HCT116 (cell line): ENCODE measurements at places on chromosomes 3 and 15. TPM values are rescaled to one million over a fixed set of nuclear protein-coding genes. Genes with fewer than 3 reads are reported as not detected.

DNA sequence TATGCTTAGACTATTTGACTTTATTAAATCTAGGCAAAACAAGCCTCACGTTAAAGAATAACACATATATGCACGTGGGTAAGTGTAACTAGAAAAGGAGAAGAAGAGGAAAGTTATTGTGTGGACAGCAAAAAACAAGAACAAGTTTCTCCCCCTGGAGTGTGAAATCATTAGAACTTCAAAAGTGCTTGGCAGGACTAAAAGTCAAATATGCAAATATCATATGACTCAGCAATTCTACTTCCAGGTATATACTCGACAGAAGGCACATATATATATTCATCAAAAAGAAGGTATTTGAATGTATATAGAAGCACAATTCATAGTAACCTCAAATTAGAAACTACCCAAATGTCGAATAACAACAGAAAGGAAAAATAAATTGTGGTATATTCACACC, 68.9 kb upstream of the STXBP5L start:
- no peaks in the 10 kb centered on the region for H3K36me3 ChIP-seq
- DNase-seq: no peak
- no peaks in the 10 kb centered on the region for H3K27me3 ChIP-seq
- H3K4me3 ChIP-seq: no peak overlapping the region
- H3K4me1 ChIP-seq: no peaks in the 10 kb centered on the region

The SH2D7 gene
- total RNA-seq: not detected

DNA sequence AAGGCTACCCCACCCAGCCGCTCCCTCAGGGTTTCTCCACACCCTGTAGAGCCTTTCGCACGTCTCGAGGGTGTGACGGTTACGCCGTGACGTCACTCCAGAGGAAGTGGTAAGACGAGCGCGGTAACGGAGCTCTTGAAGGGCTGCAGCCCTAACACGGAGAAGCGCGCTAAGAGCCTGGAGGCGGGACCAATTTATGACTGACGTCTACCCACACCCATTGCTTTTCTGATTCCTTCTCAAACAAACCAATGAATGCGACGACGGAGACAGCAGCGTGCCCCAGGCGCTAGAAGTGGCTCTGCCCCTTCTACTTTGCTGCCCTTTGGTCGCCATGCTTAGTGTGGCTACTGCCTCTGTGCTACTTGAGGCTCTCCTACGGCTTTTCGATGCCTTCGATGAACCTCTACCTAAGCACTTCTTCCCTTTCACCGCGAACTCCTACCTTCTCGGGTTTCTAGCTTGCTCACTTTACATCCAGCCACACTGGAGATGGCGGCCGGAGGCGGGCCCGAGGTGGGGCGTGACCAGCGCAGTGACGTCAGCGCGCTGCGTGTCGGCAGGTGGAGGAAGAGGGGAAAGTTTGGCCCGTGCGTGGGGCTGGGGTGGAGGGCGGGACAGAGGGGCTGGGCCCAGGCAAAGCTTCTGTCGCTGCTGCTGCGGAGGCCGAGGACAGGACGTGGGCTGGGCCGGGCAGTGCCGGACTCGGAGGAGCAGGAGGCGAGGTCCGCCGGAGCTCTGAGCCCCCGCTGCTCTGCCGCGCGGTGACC, at the start of gene OXSR1:
Gene OXSR1 (plus strand): TSS at position 586 of the 770 bp plus-strand sequence. CDS start 340 bp downstream, outside the sequence.
- peak; percentile 100 for DNase-seq
- H3K4me1 ChIP-seq: peaks cover 6% of the 10 kb centered on the region; the same call in 1 of the 2 replicates
- peak within 1 kb of the TSS; percentile 90 for H3K27ac ChIP-seq
- no peaks in the 10 kb centered on the region for H3K36me3 ChIP-seq

The GOLGA6L2 gene
- not detected for total RNA-seq

DNA sequence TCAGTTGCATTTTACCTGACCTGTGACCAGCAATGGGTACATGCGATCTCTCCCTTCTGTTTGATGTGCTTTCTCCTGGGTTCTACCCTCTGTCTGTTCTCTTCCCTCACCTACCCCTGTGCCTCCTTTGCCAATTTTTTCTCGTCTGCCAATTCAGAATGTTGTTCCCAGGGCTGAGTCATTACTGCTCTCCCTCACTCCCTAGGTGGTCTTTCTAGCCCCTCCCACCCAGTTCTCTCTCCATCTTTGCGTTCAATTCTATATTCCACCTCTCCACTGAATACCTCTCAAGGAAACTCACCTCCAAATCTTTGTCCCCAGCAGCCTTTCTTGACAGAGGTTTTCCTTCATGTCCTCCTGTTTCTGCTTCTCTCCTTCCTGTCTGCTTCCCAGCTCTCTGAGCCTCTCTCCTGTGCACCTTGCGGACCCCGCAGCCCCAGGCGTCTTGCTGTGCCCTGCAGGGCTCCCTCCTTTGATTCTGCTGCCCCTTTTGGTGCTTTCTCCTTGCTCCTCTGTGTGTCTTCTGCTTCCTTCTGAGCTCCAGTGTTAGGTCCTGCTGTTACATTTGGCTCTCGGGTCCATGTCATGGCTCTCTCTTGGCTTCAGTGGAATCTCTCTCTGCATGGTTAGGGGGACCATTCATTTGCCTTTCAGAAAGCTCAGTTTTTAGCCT, 398.2 kb upstream of the TPM1 start:
- H3K27ac ChIP-seq: no peak overlapping the region
- DNase-seq: no peak
- H3K27me3 ChIP-seq: no peaks in the 10 kb centered on the region

- peaks cover 12% of the 10 kb centered on the region for H3K4me1 ChIP-seq
- no peaks in the 10 kb centered on the region for H3K27me3 ChIP-seq
- no peaks in the 10 kb centered on the region for H3K36me3 ChIP-seq
- H3K27ac ChIP-seq: no peak overlapping the region
These were observed 4.1 kb downstream of the CCR9 start for GRCh38 chr3:45890405-45890804.

DNA sequence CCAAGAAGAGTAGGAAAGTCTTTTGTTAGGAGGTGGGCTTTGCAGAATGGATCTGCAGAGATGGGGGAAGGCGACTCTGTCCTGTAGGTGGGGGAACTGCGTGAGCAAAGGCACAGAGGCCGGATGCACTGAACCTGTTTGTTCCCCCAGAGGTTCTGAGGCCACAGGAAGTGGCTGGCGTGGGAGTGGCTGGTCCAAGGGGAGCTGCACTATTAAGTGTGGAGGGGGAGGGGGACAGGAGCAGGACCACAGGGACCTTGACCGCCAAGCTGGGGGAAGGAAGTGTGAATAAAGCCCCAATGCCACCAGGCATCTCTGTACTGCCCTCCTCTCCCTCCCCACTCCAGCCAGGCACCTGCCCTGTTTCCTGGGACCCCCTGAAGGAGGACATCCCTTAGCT, 51.8 kb downstream of the CYP11A1 start:
- no peak overlapping the region for H3K4me3 ChIP-seq
- no peak overlapping the region for H3K27ac ChIP-seq
- H3K36me3 ChIP-seq: no peaks in the 10 kb centered on the region
- peaks cover 4% of the 10 kb centered on the region; the same call in 1 of the 2 replicates for H3K4me1 ChIP-seq
- no peak for DNase-seq
- H3K27me3 ChIP-seq: no peaks in the 10 kb centered on the region

The SMC4 gene
- total RNA-seq: 123 TPM

The IP6K1 gene
- total RNA-seq: 30.6 TPM

DNA sequence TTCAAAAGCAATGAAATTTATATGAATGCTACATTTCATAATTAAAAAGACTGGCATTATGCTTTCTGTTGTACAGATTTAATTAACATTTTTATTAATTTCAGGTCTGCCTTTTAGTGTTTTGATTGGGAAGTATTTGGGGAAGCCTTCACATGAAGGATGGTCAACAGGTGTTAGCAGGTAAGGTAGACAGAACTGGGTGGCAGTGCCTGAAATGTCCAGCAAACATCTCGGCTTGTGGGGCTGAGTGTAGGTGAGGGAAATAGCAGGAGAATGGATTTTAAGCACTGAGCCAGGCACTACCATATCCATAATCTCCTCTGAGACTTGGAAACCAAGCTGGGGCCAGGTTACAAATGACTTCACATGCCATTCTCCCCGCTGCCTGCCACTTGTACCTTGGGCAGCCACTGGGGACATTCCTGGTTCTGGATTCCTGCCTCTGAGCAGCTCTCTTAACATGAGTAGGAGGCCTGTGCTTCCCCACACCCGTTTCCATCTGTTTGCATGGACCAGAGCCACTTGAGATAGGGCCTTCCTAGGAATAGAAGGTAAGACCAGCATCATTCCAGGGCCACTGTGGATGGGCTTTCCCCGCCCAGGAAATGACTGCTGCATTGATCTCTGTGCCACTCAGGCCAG, 125.9 kb upstream of the HES1 start:
- no peak for DNase-seq
- no peak overlapping the region for H3K4me3 ChIP-seq
- peaks cover 5% of the 10 kb centered on the region for H3K4me1 ChIP-seq
- H3K27ac ChIP-seq: no peak overlapping the region
- H3K27me3 ChIP-seq: no peaks in the 10 kb centered on the region; the same call in 1 of the 2 replicates
- H3K36me3 ChIP-seq: no peaks in the 10 kb centered on the region

GRCh38 chr3:44048196-44048924, 193.3 kb upstream of the TOPAZ1 start:
- H3K27me3 ChIP-seq: peaks cover 6% of the 10 kb centered on the region; the same call in 1 of the 2 replicates
- no peak overlapping the region for H3K4me3 ChIP-seq
- no peaks in the 10 kb centered on the region for H3K36me3 ChIP-seq
- H3K4me1 ChIP-seq: peaks cover 5% of the 10 kb centered on the region; the same call in 1 of the 2 replicates
- H3K27ac ChIP-seq: no peak overlapping the region

The WDR49 gene
- 0.34 TPM for total RNA-seq

- no peaks in the 10 kb centered on the region for H3K36me3 ChIP-seq
- no peak for DNase-seq
- H3K27me3 ChIP-seq: no peaks in the 10 kb centered on the region
- peaks cover 31% of the 10 kb centered on the region for H3K4me1 ChIP-seq
- H3K4me3 ChIP-seq: no peak overlapping the region
These were observed 51.8 kb downstream of the IQSEC1 start for GRCh38 chr3:13021141-13022114.

DNA sequence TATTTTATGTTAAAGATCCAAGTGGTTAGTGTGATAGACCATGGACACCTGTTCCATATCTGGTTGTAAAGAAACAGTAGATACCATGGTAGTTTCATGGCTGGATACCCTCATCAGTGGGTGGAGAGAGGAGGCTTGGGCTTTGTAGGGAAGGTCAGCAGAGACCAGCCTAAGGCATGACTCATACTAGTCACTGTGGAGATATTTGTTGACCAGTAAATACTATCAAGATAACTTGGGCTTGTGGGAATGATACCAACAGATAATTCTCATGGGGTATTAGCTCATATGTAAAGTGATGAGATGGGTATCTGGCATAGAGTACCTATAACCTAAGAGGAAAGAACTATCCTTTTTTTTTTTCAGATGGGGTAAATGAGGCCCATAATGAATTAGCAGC, 354.5 kb downstream of the CACNA2D3 start:
- no peaks in the 10 kb centered on the region for H3K27me3 ChIP-seq
- H3K36me3 ChIP-seq: no peaks in the 10 kb centered on the region
- H3K4me3 ChIP-seq: no peak overlapping the region
- no peak overlapping the region for H3K27ac ChIP-seq
- H3K4me1 ChIP-seq: no peaks in the 10 kb centered on the region

DNA sequence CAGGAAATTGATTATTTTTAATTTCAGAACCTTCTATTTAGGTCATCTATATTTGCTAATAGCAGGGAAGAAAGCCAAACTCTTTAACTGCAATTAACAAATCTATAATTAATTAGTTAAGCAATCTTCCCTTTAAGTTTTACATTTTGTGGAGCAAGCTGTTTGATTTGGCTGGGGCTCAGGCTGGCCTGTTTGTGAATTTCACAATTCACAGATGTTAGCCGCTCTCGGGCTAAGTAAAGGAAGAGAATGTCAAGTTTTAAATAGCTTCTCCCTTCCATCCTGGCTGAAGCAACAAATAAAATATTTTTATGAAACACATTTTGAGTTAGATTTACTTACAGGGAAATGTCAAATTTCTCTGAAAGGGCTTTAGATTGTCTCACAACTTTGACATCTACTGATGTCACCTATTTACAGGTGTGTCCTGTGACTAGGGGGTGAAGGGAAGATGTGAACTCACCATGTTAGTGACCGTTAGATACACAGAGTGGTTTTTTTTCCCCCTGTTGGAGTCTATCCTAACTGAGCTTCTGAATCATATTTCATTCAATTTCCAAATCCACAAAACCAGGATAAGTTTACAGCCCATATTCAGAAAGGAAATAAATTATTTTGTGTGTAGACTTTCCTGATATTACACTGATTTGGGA, 1.3 kb upstream of the TP63 start:
- H3K27ac ChIP-seq: no peak overlapping the region
- DNase-seq: no peak
- H3K4me1 ChIP-seq: no peaks in the 10 kb centered on the region
- H3K27me3 ChIP-seq: no peaks in the 10 kb centered on the region
- H3K36me3 ChIP-seq: no peaks in the 10 kb centered on the region

- peaks cover 46% of the 10 kb centered on the region for H3K4me1 ChIP-seq
- H3K4me3 ChIP-seq: peak overlapping the region; percentile 71
- DNase-seq: no peak
- H3K27me3 ChIP-seq: no peaks in the 10 kb centered on the region
These were observed 681 bp downstream of the CTDSPL start for GRCh38 chr3:37862219-37862902.

DNA sequence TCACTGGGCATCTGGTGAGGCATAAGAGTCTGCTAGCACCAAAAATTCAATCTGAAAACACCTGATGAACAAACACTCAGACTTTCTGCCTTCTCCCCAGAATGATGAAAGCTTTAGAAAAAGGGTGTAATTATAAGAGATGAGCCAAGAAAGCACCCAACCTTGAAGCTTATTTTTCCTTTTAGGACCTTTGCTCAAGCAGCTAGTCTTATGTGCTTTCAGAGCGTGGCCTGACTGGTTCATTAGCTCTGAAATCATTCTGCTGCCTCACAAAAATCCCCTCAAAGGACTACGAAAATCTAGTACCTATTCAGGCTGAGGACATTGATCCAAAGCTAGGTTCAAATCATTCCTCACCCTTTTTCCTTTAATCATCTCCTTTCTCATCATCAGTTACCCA, 662.3 kb downstream of the MAGI1 start:
- H3K36me3 ChIP-seq: no peaks in the 10 kb centered on the region
- no peak overlapping the region for H3K27ac ChIP-seq
- H3K27me3 ChIP-seq: no peaks in the 10 kb centered on the region
- no peaks in the 10 kb centered on the region for H3K4me1 ChIP-seq

GRCh38 chr3:7545334-7545733, 684.4 kb downstream of the GRM7 start:
- H3K36me3 ChIP-seq: no peaks in the 10 kb centered on the region
- H3K27ac ChIP-seq: no peak overlapping the region
- no peaks in the 10 kb centered on the region for H3K4me1 ChIP-seq
- H3K4me3 ChIP-seq: no peak overlapping the region
- no peaks in the 10 kb centered on the region for H3K27me3 ChIP-seq
- DNase-seq: no peak

GRCh38 chr3:61687663-61688306, 126.4 kb downstream of the PTPRG start:
- peaks cover 23% of the 10 kb centered on the region for H3K4me1 ChIP-seq
- no peaks in the 10 kb centered on the region for H3K27me3 ChIP-seq
- no peak overlapping the region for H3K27ac ChIP-seq
- no peak overlapping the region for H3K4me3 ChIP-seq

The C3orf70 gene
- total RNA-seq: not detected

The AMT gene
- total RNA-seq: 4.8 TPM

GRCh38 chr15:31339558-31339895, 12.9 kb downstream of the KLF13 start:
- no peaks in the 10 kb centered on the region for H3K27me3 ChIP-seq
- H3K4me1 ChIP-seq: peaks cover 7% of the 10 kb centered on the region
- DNase-seq: no peak
- H3K27ac ChIP-seq: no peak overlapping the region

GRCh38 chr3:108511055-108511454, 659 bp upstream of the MYH15 start:
- no peaks in the 10 kb centered on the region for H3K4me1 ChIP-seq
- no peak for DNase-seq
- no peak overlapping the region for H3K4me3 ChIP-seq
- no peaks in the 10 kb centered on the region for H3K27me3 ChIP-seq
- H3K36me3 ChIP-seq: no peaks in the 10 kb centered on the region
